ENCODE measurements at places on chromosomes 1 and 21.

GRCh38 chr21:34166468-34166867 lies 93.1 kb downstream of the MRPS6 start:
- DNase-seq, result no peak

DNA sequence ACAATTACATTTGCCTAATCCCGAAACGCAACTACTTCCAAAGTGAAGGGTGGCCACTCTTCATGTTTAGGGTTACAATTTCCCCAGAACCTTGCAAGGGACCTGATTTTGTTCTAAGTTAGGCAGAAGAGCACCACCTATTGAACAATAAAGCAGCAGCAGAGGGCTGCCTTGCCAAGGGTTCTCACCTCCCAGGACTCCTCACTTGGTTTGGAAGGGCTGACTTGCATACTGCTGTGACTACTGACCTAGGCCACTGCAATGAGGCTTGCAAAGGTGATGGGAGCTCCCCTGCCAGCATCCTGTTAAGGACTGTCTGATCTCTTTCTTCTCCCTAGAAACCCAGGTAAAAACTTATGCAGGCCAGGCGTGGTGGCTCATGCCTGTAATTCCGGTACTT lies 14.2 kb downstream of the MTOR start:
- no peak for DNase-seq

DNA sequence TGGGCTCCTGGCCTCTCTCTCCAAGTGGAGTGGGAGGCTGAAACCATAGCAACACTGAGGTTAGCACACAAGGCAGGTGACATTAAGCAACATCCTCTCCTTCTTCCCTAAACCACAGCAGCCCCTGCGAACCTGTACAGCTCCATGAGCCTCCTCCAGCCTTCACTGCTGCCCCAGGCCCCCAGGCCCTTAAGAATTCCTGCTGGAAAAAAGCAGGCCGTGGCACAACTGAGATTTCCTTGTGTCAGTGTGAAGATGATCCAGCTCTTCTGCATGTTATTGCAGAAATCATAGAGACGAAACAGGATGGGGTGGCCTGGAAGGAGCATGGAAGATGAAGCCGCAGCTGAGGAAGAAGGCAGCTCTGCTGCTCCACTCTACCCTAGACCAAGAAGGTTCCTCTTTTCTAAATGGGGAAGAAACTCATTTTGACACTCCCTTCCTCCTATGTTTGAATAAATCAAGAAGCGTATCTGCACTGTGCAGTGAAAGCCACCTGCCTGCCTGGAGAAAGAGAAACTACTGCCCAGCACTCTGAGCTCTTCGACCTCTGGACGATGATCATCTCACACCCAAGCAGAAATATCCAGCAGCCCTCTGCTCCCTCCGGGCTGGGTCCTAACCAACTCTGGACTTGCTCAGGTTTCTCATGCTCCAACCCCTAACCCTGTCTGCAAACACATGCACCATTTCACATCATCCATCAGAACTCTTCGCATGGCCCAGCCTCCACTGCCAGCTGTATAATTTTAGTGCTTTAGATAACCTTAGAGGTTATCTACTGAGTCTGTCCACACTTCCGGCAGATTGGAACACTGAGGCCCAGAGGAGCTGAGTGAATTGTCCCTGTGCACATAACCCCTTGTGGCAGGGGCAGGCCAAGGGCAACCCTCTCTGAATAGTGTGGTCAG lies 20.7 kb downstream of the SH3BP5L start:
- DNase-seq, result no peak

GRCh38 chr1:152871731-152872126 lies 6.4 kb upstream of the SMCP start:
- no peak for DNase-seq

DNA sequence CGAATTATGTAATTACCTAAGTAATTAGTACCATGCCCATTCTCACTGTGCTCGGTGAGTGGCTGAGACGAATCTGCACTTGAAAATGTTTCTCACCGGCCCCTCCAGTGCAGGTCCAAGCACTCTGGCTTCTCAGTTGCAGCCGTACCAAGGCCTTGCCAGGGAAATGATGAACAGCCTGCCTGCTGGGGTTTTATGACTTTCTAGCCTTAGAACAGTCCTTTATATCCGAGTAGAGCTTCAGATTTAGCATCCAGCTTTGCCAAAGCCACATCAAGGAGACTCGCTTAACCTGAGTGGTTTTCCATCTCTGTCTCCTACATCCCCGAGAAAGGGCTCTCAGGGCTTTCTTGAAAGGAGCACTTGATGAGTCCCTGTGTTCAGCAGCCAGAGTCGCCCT lies 83.4 kb downstream of the GREM2 start:
- DNase-seq, result no peak

DNA sequence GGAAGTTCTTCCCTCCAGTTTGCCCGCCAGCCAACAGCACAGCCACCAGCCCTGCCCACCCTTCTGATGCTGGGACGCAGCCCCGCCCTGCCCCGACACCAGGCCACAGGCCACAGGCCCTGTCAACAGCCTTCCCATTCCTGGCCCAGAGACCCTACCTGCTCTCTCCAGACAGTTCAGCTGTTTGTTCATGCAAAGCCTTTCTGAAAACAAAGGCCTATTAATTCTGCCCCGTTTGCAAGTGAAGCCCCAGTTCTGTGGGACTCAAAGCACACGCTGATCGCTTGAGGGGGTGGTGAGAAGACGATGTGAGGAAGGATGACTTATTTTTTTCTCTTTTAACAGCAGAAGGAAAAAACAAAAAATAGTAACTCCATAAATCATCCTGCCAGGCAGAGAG lies 55.4 kb upstream of the KIF26B start:
- no peak for DNase-seq

GRCh38 chr21:45096217-45096616 lies 21.8 kb downstream of the ADARB1 start:
- no peak for DNase-seq

- DNase-seq, result no peak
Measured at GRCh38 chr1:63821091-63822005, 47.5 kb downstream of the ROR1 start.

- no peak for DNase-seq
Measured at GRCh38 chr1:44244986-44245385, 31.7 kb downstream of the DMAP1 start.

GRCh38 chr1:10870493-10871096 lies 74.1 kb upstream of the CASZ1 start:
- no peak for DNase-seq

DNA sequence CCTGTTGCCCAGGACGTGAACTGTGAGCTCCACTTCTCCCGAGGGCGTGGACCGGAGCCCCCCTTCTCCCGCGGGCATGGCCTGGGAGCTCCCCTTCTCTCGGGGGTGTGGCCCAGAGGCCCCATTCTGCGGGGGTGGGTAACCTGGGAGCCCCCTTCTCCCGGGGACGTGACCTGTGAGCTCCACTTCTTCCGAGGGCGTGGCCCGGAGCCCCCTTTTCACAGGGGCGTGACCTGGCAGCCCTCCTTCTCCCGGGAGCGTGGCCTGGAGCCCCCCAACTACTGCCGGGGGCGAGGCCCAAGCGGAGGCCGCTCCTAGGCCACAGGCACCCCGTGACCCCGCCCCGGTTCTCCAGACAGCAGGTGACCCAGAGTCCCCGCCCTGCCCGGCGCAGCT lies 320 bp downstream of the C1orf174 start:
- DNase-seq, result no peak

GRCh38 chr1:218692808-218693207 lies 347.7 kb downstream of the TGFB2 start:
- DNase-seq, result no peak

GRCh38 chr21:34989337-34990151 lies 59.6 kb downstream of the RUNX1 start:
- DNase-seq, result peak; percentile 66

DNA sequence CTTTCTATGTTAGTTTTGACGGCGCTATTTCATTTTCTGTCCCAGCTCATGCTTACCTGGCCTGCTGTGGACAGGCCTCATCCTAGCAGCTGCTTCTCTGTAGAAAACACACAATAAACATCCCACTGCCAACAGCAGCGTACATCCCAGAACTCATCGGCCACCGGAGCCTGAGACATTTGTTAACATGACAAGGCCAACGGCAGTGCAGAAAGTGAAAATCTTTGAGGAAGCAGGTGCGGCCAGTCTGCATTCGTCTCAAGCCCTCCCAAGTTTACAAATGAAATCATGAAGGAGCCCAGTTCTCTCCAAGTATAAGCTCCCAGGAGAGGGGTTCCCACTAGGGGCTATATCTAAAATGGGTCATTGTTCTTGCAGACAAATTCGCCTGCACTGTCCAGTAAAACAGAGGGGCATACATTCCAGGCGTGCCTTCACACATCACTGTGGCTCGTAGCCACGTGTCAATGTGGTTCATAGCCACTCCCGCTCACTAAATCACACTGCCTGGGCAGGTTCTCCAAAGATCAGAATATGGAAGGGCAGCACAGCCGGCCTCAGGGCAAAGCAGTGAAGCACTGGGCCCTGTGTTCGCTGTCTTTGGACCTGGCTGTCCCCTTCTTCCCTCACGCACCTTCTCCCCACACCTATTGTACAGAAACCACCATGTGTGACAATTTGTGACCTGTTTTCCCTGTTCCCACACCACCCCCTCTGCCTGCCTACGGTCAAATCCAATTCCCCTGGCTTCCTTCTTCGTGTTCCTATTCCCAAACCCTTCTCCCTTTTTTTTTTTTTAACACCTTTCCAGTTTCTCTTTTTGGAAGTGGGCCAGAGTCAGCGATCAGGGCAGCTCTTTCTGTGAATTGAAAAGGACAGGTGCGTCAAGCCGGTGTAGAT lies 27.0 kb upstream of the ABCG1 start:
- DNase-seq, result no peak
